ENCODE measurements at places on chromosomes 13 and 19.

DNA sequence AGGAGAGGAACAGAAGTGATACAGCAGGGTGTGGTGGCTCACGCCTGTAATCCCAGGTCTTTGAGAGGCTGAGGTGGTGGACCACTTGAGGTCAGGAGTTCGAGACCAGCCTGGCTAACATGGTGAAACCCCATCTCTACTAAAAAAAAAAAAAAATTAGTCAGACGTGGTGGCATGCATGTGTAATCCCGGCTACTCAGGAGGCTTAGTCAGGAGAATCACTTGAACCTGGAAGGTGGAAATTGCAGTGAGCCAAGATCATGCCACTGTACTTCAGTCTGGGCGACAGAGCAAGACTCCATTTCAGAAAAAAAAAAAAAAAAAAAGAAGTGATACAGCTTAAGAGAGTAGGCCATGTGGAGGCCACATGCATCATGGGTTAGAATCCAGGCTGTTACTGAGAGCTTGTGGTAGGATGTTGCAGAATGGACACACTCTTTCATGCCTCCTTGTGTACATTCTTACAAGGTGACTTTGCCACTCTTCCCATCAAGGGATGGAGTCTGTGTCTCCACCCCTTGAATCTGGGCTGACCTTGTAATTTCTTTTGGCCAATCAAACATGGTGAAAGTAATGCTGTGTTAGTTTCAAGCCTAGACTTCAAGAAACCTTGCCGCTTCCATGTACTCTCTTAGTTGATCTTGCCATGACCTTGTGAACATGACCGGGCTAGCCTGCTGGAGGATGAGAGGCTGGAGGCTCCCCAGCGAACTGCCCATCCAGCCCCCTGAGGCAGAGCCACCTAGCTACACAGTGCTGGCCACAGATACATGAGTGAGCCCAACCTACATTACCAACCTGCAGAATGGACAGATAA lies 12.3 kb downstream of the FAM187B start:
- DNase-seq, result peak; percentile 57

DNA sequence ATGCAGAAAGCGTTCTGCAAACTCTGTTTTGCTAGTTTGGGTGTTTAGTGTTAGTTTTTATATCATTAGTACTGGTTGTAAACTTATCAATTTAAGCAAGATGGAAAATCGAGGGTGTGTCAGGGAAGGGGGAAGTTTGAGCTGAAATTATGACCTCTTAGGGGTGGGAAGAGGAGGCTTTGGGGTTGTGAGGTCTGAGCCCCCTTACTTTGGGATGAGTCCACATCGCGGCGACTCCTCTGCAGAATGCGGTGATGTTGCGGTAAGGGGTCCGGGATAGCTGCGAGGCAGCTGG lies 743 bp upstream of the NDUFS7 start:
- DNase-seq, result no peak

- no peak for DNase-seq
These were observed 29.6 kb upstream of the MRI1 start for GRCh38 chr19:13734751-13735150.

DNA sequence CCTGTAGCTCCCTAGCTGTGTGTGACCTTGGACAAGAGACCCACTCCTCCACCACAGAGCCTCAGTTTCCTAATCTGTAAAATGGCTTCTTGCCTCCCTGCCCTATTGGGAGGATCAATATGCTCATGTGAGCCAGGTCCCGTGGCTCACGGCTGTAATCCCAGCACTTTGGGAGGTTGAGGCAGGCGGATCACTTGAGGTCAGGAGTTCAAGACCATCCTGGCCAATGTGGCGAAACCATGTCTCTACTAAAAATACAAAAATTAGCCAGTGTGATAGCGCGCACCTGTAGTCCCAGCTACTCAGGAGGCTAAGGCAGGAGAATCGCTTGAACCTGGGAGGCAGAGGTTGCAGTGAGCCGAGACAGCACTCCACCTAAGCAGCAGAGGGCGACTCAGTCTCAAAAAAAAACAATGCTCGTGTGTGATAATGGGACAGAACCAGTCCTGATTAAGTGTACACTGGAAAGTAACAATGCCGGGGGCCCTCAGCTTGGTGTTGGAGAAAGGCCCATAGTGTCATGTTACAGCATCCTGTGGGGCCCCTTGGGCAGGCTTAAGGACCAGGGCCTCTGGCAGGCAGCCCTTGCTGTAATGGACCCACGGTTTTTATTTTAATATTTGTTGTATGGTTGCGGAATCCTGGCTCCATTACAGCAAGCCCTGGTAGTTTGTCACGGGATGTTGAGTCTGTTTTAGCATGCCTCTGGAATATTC lies 6.8 kb downstream of the RPS11 start:
- no peak for DNase-seq

DNA sequence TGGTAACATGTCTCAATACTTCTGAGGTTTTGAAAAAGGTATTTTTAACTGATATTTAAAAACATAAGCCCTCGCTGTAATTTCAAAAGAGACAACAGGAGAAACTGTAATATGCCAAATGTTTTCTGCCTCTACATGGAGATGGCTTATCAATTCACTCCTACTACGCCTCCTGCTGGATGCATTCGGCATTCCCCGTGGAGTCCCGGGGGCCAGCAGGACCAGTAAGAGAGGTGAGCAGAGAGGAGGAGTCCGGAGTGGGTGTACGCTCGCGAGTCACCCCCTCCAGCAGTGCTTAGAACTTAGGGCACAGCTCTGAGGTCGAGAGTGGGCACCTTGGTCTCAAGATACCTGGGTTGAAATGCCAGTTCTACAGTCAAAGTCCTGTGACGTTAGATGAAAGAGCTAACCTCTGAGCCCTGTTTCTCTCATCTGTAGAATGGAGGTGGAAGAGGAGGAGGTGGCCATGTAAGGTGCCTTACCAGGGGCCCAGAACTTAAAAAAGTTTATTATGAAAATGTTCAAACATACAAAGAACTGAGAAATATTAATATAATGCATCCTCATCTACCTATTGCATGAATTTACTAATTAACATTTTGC lies 110.2 kb downstream of the STK24 start:
- DNase-seq, result peak; percentile 40

- DNase-seq, result no peak
These were observed 639.0 kb upstream of the KLF12 start for GRCh38 chr13:74773248-74773647.

- DNase-seq, result no peak
These were observed 50.1 kb upstream of the MYCBP2 start for GRCh38 chr13:77377016-77377415.

- no peak for DNase-seq
These were observed 229.4 kb downstream of the FGF14 start for GRCh38 chr13:102172406-102172805.

DNA sequence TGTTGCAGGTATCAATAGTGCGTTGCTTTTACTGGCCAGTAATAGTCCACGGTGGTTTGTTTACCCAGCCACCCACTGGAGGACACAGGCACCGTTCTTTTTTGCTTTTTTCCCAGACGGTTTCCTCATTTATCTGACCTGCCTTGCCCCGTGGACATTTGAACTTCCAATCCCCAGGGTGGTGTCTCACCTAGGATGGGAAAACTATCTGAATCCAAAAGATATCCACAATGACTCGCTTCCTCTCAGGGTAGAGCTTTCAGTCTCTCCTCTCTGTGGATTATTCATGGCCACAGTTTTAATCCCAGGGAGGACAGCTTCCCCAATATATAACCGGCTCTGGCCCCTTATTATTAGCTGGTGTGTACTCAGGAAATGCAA lies 170.8 kb downstream of the FOXO1 start:
- DNase-seq, result no peak

DNA sequence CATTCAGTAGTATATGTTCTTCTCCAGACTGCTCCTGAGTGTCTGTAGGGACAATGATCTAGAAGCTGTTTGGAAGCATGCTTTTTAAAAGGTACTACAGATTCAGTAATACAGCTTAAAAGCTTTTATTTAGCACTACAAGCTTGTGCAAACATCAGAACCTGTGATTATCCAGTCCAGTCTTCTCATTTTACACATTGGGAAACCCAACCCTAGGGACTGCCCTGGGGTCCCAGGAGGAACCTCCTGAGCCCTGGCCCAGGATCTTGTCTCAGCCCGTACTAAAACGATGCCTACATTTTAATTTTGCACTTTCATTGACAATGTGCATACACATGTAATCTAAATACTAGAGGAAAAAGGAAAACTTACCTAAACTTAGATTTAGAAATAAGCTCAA lies 12.5 kb downstream of the DOCK9 start:
- DNase-seq, result no peak

DNA sequence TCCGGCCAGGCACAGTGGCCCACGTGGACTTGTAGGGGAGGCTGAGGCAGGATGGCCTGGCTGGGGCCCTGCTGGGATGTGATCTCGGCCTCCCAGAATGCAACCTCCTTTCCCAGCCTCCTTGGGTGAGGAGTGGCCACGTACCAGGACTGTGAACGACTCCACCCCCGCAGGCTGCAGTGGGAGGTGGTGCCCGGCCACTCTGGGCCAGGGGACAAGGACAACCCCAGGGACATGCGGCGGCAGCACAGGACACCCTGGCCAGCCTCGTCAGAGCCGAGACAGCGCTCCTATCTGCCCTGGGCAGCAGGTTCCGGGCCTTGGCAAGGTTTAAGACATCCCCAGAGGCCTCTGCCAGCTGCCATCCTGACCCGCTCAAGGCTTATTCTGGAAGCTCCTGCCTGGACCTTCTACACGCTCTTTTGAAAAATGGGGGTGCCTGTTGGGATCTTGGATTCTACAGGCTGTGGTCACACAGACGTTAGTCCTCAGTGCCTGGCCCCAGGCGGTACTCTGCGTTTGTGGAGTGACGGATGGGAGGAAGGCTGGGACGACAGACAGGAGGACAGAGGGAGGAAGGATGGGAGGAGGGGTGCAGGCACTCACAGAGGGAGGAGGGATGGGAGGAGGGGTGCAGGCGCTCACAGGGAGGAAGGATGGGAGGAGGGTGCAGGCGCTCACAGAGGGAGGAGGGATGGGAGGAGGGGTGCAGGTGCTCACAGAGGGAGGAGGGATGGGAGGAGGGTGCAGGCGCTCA lies 19.9 kb upstream of the CACTIN start:
- no peak for DNase-seq

GRCh38 chr13:84659359-84659661 lies 777.0 kb upstream of the SLITRK1 start:
- DNase-seq, result no peak

- peak; percentile 79 for DNase-seq
These were observed 9.8 kb upstream of the CIRBP start for GRCh38 chr19:1259206-1259875.

DNA sequence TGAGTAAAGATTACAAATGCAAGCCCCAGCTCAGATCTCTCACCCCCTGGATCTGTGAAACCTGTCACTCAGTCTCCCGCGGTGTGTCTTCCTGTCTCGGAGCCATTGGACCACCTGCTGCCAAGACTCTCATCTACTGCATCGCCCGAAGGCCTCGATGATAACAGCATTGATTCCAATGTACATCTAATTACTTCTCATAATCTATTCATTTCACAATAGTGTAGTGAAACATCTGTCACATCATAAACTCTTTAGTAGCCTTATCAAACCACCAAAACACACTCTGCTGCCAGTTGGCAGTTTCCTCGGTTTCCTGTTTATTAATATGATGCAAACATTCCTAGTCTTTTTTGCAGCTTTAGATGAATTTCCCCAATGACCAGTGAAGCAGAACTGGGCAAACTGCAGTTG lies 220.3 kb downstream of the POU4F1 start:
- no peak for DNase-seq

GRCh38 chr13:98254513-98254912 lies 77.4 kb upstream of the RNF113B start:
- DNase-seq, result no peak

- no peak for DNase-seq
These were observed 53.1 kb downstream of the FGF9 start for GRCh38 chr13:21723807-21724505.

- DNase-seq, result no peak
These were observed 5.8 kb upstream of the SPACA7 start for GRCh38 chr13:112370311-112370710.

DNA sequence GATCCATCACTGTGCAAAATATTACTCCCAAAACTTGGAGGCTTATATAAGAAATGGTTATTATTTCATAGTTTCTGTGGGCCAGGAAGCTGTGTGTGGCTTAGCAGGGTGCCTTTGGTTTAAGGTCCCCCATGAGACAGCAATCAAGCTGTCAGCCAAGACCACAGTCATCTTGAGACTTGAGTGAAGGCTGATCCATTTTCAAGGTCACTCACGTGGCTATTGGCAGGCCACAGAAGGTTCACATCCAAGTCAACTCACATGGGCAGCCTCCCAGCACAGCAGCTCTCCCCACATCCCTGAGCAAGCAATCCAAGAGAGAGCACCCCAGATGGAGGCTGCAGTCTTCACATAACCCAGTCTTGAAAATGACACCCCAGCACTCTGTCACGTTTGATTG lies 537.4 kb downstream of the MYO16 start:
- DNase-seq, result no peak

GRCh38 chr19:21197590-21198295 lies 55.9 kb downstream of the ZNF431 start:
- no peak for DNase-seq

- no peak for DNase-seq
These were observed 2.0 kb upstream of the TSHZ3 start for GRCh38 chr19:31351056-31351854.

DNA sequence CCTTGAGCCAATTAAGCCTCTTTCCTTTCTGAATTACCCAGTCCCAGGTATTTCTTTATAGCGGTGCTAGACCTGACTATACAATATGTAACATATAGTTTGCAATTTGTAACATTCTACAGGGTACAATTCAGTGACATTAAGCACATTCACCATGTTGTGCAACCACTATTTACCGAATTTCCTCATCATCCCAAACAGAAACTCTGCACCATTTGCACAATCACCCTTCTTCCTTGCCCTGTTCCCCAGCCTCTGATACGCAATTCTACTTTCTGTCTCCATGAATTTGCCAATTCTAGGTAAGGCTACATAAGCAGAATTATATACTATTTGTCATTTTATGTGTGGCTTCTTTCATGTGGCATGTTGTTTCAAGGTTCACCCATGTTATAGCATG lies 13.7 kb upstream of the SIGLEC10 start:
- peak; percentile 95 for DNase-seq

GRCh38 chr13:84362777-84363176 lies 480.5 kb upstream of the SLITRK1 start:
- DNase-seq, result no peak

GRCh38 chr19:10855879-10856522 lies 7.8 kb downstream of the C19orf38 start:
- DNase-seq, result peak; percentile 56

GRCh38 chr19:53945998-53946397 lies 16.7 kb upstream of the CACNG8 start:
- no peak for DNase-seq

- DNase-seq, result peak; percentile 66
These were observed 90.5 kb upstream of the SLC15A1 start for GRCh38 chr13:98842858-98843481.

DNA sequence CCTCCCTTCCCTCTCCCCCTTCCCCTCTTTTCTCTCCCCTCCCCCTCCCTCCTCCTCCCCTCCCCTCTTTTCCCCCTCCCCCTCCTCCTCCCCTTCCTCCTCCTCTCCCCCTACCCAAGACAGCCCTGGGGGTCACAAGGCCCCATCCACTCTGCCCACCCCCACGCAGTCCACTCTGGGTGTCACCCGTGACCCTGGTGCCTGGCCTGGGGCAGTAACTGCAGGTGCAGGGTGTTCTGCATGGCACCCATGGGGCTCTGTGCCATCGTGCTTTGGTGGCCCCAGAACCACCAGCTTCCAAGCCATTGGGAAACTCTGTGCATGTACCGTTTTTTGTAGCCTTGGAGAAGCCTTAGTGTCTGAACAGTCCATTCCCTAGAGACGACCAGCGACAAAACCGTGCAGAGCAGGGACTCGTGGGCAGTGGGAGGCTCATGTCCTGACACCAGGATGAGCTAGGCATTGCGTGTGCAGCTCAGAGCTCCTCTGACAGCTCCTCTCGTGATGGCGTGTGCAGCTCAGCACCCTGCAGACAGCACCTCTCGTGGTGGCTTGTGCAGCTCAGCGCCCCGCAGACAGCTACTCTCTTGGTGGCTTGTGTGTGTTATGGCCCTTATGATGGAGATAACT lies 43.7 kb upstream of the F7 start:
- DNase-seq, result no peak
